ENCODE measurements at places on chromosomes 5 and 9. TPM values are rescaled to one million over a fixed set of nuclear protein-coding genes. Genes with fewer than 3 reads are reported as not detected.

Gene NSG2
- total RNA-seq, result 4.7 TPM

Gene MELK
- 1.2 TPM for total RNA-seq

DNA sequence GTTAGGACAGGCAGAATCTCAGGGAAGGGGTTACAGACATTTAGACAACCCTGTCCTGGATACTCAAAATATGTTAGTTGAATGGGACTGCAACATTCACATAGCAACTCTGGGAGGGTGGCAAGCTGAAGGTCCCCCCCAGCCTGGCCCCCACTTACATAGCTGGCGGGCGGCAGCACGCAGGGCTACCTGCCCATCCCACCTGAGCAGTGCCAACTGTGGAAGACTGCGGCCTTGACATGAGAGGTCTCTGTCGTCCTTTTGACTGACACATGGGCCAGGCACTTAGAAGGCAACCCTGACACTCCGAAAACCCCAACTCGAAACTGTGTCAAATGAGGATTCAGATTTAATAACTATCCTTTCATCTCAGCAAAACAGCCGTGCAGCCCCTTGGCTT is 16.5 kb downstream of the PAX5 start:
- DNase-seq, result no peak
- H3K4me1 ChIP-seq, result no peaks in the 10 kb centered on the region
- H3K27ac ChIP-seq, result no peak overlapping the region
- peaks cover 57% of the 10 kb centered on the region for H3K27me3 ChIP-seq
- no peaks in the 10 kb centered on the region for H3K36me3 ChIP-seq
- H3K4me3 ChIP-seq, result no peak overlapping the region

DNA sequence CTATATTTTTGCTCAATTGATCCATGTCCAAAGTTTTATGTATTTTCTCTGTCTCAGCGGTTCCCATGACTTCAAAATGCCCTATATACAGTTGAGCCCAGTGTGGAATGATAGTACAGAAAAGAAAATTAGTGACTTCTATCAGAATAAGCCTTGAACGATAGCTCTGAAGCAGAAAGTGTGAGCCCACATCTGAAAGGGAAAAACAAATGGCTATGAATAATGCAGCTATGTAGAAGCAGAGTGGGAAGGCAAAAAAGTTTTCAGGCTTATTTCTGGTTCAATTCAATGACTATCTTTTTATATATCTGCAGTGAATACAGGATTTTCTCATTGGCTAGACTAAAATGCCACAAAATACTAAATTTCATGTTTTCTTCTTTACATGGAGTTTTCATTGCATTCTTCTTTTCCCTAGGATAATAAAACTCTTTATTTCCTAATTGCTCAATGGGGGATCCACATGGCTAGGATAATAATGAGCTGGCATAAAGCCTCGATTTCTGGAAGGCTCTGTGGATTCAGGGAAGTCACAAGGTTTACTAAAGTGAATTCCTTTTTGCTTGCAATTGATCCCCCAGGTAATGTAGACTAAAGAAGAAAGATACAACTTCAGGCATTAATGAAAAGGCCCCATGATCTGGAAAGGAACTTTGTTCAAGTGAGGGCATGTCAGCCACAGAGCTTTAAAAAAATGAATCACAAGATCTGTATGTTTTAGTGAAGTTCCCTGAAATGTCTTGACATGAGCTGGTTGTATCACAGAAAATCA is 377.0 kb upstream of the RIOK2 start:
- no peaks in the 10 kb centered on the region for H3K36me3 ChIP-seq
- no peak overlapping the region for H3K27ac ChIP-seq
- no peak overlapping the region for H3K4me3 ChIP-seq

DNA sequence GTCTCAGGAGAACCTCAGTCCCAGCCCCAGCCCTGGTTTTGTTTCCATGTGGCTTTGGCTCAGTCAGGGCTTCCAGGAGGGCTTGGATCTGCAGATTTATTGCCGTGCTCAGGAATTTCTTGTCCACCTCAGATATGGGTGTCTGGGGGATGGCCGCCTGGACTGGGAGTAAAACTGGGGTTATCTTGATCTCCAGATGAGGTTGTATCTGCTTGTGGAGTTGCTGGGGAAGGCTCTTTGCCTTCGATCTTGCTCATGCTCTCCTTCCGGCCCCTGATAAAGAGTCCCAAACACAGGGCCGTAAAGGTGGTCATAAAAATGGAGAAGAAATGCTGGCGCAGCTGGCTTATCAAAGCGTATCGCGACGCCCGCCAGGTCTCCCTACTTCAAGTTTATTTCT is 17.8 kb upstream of the PITX1 start:
- H3K27me3 ChIP-seq, result peaks cover 24% of the 10 kb centered on the region
- H3K27ac ChIP-seq, result no peak overlapping the region
- no peak overlapping the region for H3K4me3 ChIP-seq

GRCh38 chr5:121834021-121834420 is 17.7 kb upstream of the FTMT start:
- H3K27ac ChIP-seq, result no peak overlapping the region
- no peaks in the 10 kb centered on the region for H3K36me3 ChIP-seq
- H3K4me3 ChIP-seq, result no peak overlapping the region
- H3K27me3 ChIP-seq, result no peaks in the 10 kb centered on the region

Data from sigmoid colon (tissue), 7 donors.